Activated effector memory CD4-positive, alpha-beta T cell treated with Interleukin-2 at 50 U/mL for 16 hours (primary cell): ENCODE measurements at places on chromosomes 3 and 15.

DNA sequence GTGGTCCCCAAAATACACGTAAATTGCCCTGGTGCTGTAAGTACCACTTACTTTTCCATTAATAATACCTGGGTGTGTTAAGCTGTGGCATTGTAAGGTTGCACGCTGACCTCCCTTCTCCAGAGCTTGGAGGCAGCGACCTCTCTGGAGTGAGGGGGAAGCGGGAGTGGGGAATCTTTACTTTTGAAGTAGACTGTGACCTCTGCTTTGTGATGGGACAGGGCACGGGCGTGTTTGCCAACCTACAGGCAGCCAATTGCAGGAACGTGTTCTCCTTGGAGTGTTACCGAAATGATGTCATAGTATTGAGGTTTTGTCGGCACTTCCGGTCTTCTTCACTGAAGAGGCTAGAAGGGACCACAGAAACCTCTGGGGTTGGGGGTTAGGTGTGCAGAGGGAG is 227.3 kb upstream of the C2CD4B start:
- no peak for DNase-seq

DNA sequence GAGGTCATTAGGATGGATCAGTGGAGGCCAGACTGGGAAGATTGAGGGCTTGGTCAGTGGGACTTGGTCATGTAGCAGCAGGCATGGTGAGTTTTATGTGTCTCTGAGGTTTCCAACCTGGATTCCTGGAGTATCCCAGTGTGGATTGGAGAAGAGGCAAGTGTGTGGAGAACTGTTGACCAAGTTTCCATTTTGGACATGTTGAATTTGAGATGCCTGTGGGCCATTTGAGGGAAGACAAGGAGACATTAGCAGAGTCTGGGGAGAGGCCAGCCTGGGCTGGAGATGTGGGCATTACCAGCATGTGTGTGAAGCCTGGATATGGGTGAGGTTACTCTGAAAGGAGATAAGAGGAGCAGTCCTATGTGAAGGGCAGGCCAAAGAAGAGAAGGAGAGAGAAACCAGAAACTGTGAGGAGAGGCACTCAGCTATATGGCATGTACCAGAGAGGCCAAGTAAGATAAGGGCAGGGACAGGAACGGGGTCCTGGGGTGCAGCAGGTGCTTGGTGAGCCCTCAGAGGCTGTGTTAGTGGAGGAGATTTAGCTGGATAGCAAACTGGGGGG is 4.3 kb downstream of the SLC25A38 start:
- no peak for DNase-seq

DNA sequence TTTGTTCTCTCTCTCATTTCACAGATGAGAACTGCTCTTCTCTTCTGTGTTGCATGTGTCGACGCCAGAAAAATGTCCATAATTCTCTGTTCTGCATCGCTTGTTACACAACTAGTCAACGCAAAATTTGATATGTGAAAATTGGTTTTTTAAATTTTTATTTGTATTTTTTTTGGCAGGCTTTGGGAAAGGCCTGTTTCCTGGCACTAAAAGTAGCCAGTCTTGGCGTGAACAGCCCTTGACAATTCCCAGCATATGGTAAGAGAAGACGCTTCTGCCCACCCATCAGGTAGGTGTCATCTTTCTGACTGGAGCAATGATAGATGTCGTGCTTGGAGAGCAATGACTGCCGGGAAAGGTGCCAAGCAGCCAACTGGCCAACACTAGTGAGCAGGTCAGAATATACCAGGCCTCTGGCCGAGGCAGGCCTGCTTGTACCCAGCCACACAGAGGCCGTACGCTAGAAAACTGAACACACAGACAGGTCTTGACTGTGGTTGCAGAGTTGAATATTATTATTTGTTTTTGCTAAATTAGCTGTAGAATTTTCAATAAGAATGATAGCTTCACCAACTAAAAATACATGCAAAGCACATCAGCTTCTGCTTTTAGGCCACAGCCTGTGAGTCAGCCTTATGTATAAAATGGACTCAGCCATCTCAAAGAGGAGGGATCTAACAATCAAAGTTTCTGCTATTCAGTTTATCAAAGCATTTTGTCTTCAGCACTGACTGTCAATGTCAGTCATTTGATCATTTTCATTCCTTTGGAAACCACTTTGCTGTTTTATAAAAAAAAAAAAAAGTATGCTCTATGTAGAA is 837.5 kb downstream of the MCTP2 start:
- DNase-seq: no peak

- no peak for DNase-seq
These were observed 797 bp downstream of the MAP3K13 start for GRCh38 chr3:185363662-185364203.

GRCh38 chr3:20022954-20023622 is 11.0 kb upstream of the PP2D1 start:
- no peak for DNase-seq

GRCh38 chr3:120438665-120439370 is 12.0 kb downstream of the FSTL1 start:
- DNase-seq: no peak

- DNase-seq: no peak
These were observed 103.8 kb downstream of the WDR76 start for GRCh38 chr15:43930556-43930955.

DNA sequence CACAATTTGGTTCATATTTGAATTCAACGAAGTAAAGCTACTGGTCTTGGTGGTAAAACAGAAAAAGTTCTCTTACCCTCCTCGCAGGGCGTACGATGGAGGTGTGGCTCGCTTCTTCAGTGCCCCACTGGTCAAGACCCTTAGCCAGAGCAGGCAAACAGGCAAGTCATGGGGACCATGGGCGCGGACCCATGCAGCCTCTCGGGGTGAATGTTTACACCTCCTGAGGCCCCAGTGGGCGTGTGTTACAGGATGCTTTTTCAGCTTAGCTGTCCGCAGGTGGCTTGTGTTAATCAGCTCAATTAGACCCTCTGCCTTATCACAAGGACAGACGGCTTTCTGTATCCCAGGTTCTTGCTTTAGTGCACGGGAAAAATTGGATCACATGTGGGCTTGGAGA is 991.8 kb downstream of the GBE1 start:
- DNase-seq: no peak

GRCh38 chr3:167666563-167666962 is 12.8 kb upstream of the WDR49 start:
- no peak for DNase-seq

- no peak for DNase-seq
These were observed 5.2 kb downstream of the SNRK start for GRCh38 chr3:43291546-43291945.

DNA sequence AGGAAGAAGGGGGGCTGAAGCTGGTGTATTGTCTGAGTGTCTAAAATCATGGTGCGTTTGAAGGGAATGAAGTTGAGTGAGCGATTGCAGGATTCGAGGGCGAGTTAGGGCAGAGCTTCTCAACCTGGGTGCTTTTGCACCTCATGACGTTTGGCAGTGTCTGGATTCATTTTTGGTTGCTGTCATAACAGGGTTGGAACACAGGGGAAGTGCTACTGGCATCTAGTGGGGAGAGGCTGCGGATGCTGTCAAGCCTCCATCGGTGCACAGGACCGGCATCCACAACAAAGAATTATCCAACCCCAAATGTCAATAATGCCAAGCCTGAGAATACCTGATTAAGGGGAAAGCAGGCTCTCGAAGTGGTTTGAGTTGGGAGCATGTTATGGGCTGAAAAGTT is 120.0 kb downstream of the SLCO3A1 start:
- DNase-seq: no peak

GRCh38 chr3:135314237-135314636 is 519.2 kb downstream of the EPHB1 start:
- DNase-seq: no peak

- no peak for DNase-seq
These were observed 1010.1 kb downstream of the ROBO1 start for GRCh38 chr3:78757731-78758130.
